ENCODE measurements at places on chromosomes 2 and 18. TPM values are rescaled to one million over a fixed set of nuclear protein-coding genes. Genes with fewer than 3 reads are reported as not detected.

LMAN2L gene
- total RNA-seq: 7.0 TPM

EFR3B gene
- total RNA-seq: not detected

IL36B gene
- not detected for total RNA-seq

CHRNG gene
- not detected for total RNA-seq

INHBB gene
- not detected for total RNA-seq

IL1R2 gene
- not detected for total RNA-seq

UGT1A7 gene
- total RNA-seq: not detected

VIT gene
- not detected for total RNA-seq

RAMP1 gene
- total RNA-seq: 17.4 TPM

CTDSP1 gene
- total RNA-seq: 209 TPM

CIB4 gene
- total RNA-seq: not detected

ATP9B gene
- 30.1 TPM for total RNA-seq

RAB6C gene
- total RNA-seq: not detected

ASXL2 gene
- 45.9 TPM for total RNA-seq

MTCL1 gene
- total RNA-seq: 2.9 TPM

ANKRD30B gene
- not detected for total RNA-seq

DNAH7 gene
- not detected for total RNA-seq

ARHGAP28 gene
- total RNA-seq: not detected

LIMS2 gene
- total RNA-seq: 51.7 TPM

PTPN18 gene
- total RNA-seq: 94.7 TPM

SAG gene
- total RNA-seq: 0.55 TPM

STK17B gene
- 379 TPM for total RNA-seq

SULT1C2 gene
- not detected for total RNA-seq

ATP6V1B1 gene
- not detected for total RNA-seq

GRHL1 gene
- total RNA-seq: 0.36 TPM

GPR55 gene
- 2.9 TPM for total RNA-seq

CYP27C1 gene
- not detected for total RNA-seq

XIRP2 gene
- total RNA-seq: not detected

SCYGR7 gene
- total RNA-seq: not detected

TRIM54 gene
- total RNA-seq: not detected

MROH2A gene
- not detected for total RNA-seq

CD8A gene
- 7.1 TPM for total RNA-seq

MSH6 gene
- 73.3 TPM for total RNA-seq

CAVIN2 gene
- not detected for total RNA-seq

UGT1A4 gene
- not detected for total RNA-seq

CSRNP3 gene
- not detected for total RNA-seq

KHK gene
- 10.1 TPM for total RNA-seq

MC2R gene
- total RNA-seq: not detected

SLC8A1 gene
- 0.20 TPM for total RNA-seq

IL18R1 gene
- total RNA-seq: 38.2 TPM

PPP1R1C gene
- not detected for total RNA-seq

GEN1 gene
- total RNA-seq: 30.0 TPM

RMC1 gene
- total RNA-seq: 55.2 TPM

NFE2L2 gene
- 67.7 TPM for total RNA-seq

DES gene
- not detected for total RNA-seq

SFT2D3 gene
- total RNA-seq: 7.4 TPM

FIGN gene
- not detected for total RNA-seq

ELMOD3 gene
- total RNA-seq: 20.2 TPM

Data from activated naive CD4-positive, alpha-beta T cell treated with anti-CD3 and anti-CD28 coated beads, Interleukin-2, amount 10 ng/mL, durations not matched to agents 5 hours and 36 hours (primary cell).